ENCODE measurements at places on chromosomes 7 and 10. TPM values are rescaled to one million over a fixed set of nuclear protein-coding genes. Genes with fewer than 3 reads are reported as not detected.

The CHAT gene
- total RNA-seq, result 0.54 TPM

The BTBD16 gene
- not detected for total RNA-seq

The SFTPA2 gene
- not detected for total RNA-seq

- H3K4me3 ChIP-seq, result no peak overlapping the region
- H3K27ac ChIP-seq, result no peak overlapping the region
- no peaks in the 10 kb centered on the region for H3K36me3 ChIP-seq
- no peaks in the 10 kb centered on the region for H3K4me1 ChIP-seq
- H3K27me3 ChIP-seq, result no peaks in the 10 kb centered on the region
- DNase-seq, result no peak
Measured at GRCh38 chr7:137316648-137317353, 26.7 kb downstream of the PTN start.

GRCh38 chr7:5143106-5143505 is 46.9 kb upstream of the WIPI2 start:
- no peak overlapping the region for H3K27ac ChIP-seq
- H3K4me3 ChIP-seq, result no peak overlapping the region
- no peaks in the 10 kb centered on the region for H3K36me3 ChIP-seq
- peak; percentile 2 for DNase-seq
- no peaks in the 10 kb centered on the region for H3K27me3 ChIP-seq

The FAM13C gene
- total RNA-seq, result not detected

- DNase-seq, result no peak
- no peak overlapping the region for H3K27ac ChIP-seq
- H3K4me1 ChIP-seq, result no peaks in the 10 kb centered on the region
- H3K27me3 ChIP-seq, result no peaks in the 10 kb centered on the region
- H3K36me3 ChIP-seq, result no peaks in the 10 kb centered on the region
Measured at GRCh38 chr7:157916946-157917640, 580.3 kb downstream of the DNAJB6 start.

GRCh38 chr7:101168412-101169049 is 3.2 kb upstream of the VGF start:
- DNase-seq, result no peak
- peaks cover 77% of the 10 kb centered on the region for H3K27me3 ChIP-seq
- H3K27ac ChIP-seq, result no peak overlapping the region
- peak overlapping the region; percentile 27 for H3K4me3 ChIP-seq
- peaks cover 3% of the 10 kb centered on the region for H3K36me3 ChIP-seq

- H3K4me1 ChIP-seq, result peaks cover 73% of the 10 kb centered on the region
- peaks cover 43% of the 10 kb centered on the region for H3K36me3 ChIP-seq
- no peak for DNase-seq
- H3K4me3 ChIP-seq, result no peak overlapping the region
Measured at GRCh38 chr7:130946114-130946513, 212.1 kb upstream of the KLF14 start.

The C10orf105 gene
- total RNA-seq, result 0.32 TPM

GRCh38 chr7:50502947-50503346 is 52.8 kb upstream of the FIGNL1 start:
- H3K27me3 ChIP-seq, result peaks cover 18% of the 10 kb centered on the region
- no peaks in the 10 kb centered on the region for H3K4me1 ChIP-seq
- no peak overlapping the region for H3K4me3 ChIP-seq

The SPDYE8 gene
- total RNA-seq, result not detected

- no peaks in the 10 kb centered on the region for H3K36me3 ChIP-seq
- H3K27ac ChIP-seq, result no peak overlapping the region
- H3K4me1 ChIP-seq, result no peaks in the 10 kb centered on the region
Measured at GRCh38 chr10:42690449-42691360, 52.3 kb upstream of the ZNF33B start.

DNA sequence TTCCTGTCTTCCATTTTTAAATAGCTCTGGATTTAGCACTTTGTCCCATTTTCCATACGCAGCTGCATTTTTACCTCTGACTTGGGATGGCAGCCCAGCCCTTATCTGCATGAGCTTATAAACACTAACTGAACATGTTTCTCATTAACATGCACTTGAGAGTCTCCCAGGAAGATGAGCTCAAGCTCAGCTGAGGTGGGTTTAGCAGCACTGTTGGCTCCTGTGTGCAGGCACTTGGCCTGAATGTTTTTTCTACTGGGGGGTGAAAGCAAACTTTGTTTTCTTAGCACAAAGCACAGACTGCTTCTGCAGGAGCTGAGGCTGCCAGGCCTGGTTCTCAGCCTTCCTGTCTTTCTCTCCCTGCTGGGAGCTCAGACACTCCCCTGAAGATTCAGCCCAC is 1093.6 kb upstream of the AUTS2 start:
- H3K4me3 ChIP-seq, result no peak overlapping the region
- no peak for DNase-seq
- no peaks in the 10 kb centered on the region for H3K27me3 ChIP-seq
- H3K4me1 ChIP-seq, result no peaks in the 10 kb centered on the region
